ENCODE measurements at places on chromosomes 13 and 19.

DNA sequence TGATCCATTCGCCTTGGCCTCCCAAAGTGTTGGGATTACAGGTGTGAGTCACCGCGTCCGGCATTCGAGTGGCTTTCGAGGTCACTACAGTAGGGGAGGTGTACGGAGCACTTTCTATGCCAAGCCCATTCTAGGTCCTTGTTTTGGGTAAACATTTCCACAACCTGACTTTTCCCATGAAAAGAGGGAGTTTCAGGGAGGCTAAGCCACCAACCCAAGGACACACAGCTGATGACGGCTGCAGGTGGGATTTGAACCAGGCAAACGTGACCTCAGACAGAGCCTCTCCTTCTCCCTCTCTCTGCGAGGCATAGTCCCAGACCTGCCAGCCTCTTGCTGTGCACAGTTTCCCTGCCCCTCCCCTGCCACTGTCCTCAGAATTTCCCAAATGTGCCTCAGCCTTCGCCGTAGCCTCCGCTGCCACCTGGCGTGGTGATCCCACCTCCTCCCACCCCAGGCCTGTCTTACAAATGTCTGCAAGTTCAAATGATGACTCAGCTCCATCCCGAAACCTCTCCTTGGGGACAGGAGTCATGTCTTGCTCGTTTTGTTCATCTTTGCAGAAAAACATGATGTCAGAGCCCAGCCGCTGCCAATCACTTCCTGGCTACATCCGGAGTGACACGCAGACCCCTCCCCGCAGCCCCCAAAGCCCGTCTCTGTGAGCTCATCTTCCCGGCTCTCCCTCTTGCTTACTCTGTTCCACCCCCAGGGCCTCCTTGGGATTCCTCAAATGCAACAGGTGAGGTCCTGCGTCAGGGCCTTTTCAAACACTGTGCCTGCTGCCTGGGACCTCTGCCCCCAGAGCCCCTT lies 6.6 kb upstream of the GADD45B start:
- DNase-seq = no peak
- H3K27me3 ChIP-seq = peaks cover 3% of the 10 kb centered on the region
- H3K36me3 ChIP-seq = no peaks in the 10 kb centered on the region

DNA sequence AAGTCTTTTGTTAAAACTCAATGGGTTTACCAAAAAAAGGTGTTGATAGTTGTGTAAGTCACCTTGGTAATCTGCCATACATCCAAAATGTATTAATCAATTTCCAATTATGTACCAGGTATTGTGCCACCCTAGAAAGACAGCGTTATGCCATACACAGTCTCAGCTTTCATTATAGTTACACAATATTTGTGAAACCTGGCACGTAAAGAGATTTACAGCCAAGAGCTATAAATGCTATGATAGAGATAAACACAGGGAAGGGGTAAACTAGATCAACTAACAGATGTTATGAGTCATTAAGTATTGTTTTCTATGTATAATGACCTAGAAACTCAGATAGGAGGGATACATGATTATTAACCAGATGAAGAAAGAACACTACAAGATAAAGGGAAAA lies 725.6 kb upstream of the SLITRK5 start:
- no peaks in the 10 kb centered on the region for H3K27me3 ChIP-seq
- H3K4me3 ChIP-seq = no peak overlapping the region
- H3K27ac ChIP-seq = no peak overlapping the region
- no peak for DNase-seq
- H3K36me3 ChIP-seq = no peaks in the 10 kb centered on the region

DNA sequence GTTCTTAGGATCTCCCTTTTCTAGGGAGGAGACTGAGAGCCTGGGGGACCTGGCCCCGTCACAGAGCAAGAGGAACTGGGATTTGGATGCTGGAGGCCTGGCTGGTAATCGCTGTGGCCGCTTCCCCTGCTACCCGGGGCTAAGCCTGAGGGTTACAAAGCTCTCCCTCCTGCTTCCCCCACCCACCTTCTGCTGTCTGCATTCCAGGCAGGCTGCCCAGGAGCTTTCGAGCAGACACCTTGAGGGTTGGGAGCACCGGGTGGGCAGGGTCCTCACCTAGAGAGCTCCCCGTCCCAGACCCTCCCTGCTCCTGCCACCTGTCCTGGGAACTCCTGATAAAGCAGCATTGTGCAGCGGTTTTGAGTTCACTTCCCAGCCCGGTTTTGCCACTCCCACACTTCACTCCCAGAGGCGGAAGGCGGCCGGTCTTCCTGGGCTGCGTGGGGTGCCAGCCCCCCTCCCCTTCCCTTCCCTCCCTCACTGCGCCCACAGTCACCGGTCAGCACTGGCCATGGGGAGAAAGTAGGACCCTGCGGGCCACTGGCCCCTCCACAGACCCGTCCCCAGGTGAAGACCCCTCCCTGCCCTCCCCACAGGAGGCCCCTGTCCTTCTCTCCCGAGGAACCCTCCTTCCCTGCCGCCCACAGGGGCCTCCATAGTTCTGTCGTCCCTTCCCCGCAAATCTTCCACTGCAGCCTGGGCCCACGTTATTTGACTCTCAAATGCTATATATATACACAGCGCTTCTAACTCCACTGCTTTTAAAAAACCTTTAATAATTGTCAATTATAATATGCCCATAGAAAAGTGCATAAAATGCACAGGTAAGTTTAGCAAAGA lies 8.1 kb downstream of the PAK4 start:
- no peak overlapping the region for H3K27ac ChIP-seq
- no peak overlapping the region for H3K4me3 ChIP-seq
- no peaks in the 10 kb centered on the region for H3K27me3 ChIP-seq
- DNase-seq = no peak
- peaks cover 12% of the 10 kb centered on the region for H3K4me1 ChIP-seq
- H3K36me3 ChIP-seq = no peaks in the 10 kb centered on the region

GRCh38 chr19:45099467-45100191 lies 6.7 kb downstream of the PPP1R37 start:
- H3K27me3 ChIP-seq = no peaks in the 10 kb centered on the region
- no peaks in the 10 kb centered on the region for H3K36me3 ChIP-seq
- no peak overlapping the region for H3K27ac ChIP-seq
- DNase-seq = no peak
- no peak overlapping the region for H3K4me3 ChIP-seq

DNA sequence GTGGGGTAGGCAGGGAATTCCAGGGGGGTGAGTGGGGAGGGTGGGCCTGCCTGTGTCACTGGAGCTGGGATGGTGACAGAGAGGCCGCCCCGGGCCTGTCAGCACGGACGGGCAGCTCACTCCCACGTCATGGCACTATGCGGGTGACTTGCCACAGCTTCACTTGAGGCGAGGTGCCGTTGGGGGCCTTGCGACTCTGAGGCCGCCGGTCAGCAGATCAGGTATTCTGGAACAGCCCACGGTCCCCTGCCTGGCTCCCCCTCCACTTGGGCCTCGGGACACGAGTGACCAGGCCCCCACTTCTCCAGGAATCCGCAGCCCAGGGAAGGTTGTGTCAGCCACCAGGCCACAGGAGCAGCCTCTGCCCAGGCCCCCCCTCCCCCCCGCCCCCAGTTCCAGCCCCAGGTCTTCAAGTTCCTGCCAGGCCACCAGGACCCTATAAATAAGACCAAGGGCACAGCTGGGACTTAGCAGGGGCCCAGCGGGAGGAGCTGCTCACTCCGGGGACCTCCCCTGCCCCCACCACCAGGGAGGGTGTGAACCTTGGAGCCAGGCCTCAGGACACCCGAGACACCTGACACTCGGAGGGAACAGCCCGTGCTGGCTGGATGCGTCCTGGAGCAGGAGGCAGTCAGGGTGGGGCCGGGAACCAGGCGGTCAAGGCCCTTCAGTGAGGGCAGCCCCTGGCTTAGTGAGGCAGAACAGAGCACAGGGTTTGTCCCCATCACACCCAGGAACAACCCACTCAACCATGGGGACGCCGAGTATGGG lies 2.7 kb upstream of the MIDN start:
- no peaks in the 10 kb centered on the region for H3K27me3 ChIP-seq
- no peak overlapping the region for H3K4me3 ChIP-seq
- DNase-seq = no peak

- DNase-seq = no peak
- no peak overlapping the region for H3K27ac ChIP-seq
- no peaks in the 10 kb centered on the region for H3K36me3 ChIP-seq
Measured at GRCh38 chr13:19083340-19083739, 98.3 kb downstream of the TUBA3C start.

GRCh38 chr13:60288569-60288968 lies 108.5 kb upstream of the TDRD3 start:
- no peak overlapping the region for H3K27ac ChIP-seq
- H3K27me3 ChIP-seq = no peaks in the 10 kb centered on the region
- H3K36me3 ChIP-seq = no peaks in the 10 kb centered on the region
- DNase-seq = no peak
- no peak overlapping the region for H3K4me3 ChIP-seq
- H3K4me1 ChIP-seq = no peaks in the 10 kb centered on the region

- H3K27me3 ChIP-seq = no peaks in the 10 kb centered on the region
- no peak for DNase-seq
- H3K36me3 ChIP-seq = no peaks in the 10 kb centered on the region
- H3K27ac ChIP-seq = no peak overlapping the region
- no peak overlapping the region for H3K4me3 ChIP-seq
Measured at GRCh38 chr19:1349211-1349610, 34.5 kb upstream of the NDUFS7 start.

DNA sequence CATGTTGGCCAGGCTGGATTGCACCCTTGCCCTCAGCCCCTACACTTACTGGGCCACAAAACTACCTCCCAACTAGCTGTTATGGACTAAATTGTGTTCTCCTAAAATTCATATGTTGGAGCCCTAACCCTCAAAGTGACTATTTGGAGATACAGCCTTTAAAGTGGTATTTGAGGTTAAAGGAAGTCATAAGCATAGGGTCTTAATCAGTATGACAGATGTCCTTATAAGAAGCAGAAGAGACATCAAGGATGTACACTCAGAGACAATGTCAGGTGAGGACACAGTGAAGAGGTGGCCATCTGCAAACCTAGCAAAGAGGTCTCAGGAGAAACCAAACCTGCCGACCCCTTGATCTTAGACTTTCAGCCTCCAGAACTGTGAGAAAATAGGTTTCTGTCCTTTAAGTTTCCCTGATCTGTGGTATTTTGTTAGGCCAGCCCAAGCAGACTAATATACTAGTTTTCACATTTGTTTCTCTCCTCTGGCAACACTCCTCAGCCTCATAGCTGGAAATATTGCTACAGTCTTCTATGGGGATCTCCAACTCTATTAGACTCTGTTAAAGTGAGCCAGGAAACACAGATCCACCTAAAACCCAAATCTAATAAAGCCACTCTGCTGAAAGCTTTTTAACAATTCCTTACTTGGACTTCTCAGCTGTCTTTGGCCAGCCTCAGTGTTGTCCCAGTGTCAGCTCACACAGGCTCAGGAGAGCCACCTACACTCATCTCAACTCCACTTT lies 256.5 kb downstream of the TBC1D4 start:
- peaks cover 8% of the 10 kb centered on the region for H3K27me3 ChIP-seq
- H3K36me3 ChIP-seq = no peaks in the 10 kb centered on the region
- DNase-seq = no peak
- no peak overlapping the region for H3K4me3 ChIP-seq

- DNase-seq = no peak
- no peaks in the 10 kb centered on the region for H3K4me1 ChIP-seq
- no peaks in the 10 kb centered on the region for H3K27me3 ChIP-seq
- H3K36me3 ChIP-seq = no peaks in the 10 kb centered on the region
- H3K27ac ChIP-seq = no peak overlapping the region
Measured at GRCh38 chr13:47216176-47216822, 319.4 kb upstream of the HTR2A start.

DNA sequence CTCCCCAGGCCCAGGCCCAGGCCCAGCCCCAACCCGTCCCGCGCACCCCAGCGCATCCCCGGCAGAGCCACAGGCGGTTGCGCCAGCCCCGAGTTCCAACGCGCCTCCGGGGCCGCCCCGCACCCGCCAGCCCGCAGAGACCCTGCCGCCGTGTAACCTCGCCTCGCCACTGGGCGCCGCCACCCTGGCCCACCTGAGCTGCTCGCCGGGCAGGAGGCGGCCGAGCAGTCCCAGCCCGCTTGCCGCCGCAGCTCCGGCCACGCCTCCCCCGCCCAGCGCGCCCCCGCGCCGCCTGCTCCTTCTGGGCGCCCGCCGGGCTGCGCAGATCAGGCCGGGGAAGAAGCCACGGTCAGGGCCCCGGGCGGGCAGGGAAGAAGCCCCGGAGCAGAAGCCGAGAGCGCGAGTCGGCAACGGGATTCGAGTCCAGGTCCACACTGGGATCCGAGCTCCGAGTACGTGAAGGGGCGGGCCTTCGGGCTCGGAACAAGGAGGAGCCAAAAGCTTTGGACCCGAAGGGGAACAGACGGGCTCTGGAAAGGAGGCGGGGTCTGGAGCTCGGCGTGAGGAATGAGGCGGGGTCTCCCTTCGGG lies at the start of gene MBOAT7:
Gene MBOAT7, minus strand, starts transcription at position 436 of the 590 bp plus-strand sequence. CDS start 1,072 bp downstream, outside the sequence.
- H3K4me3 ChIP-seq = peak within 1 kb of the TSS; percentile 89
- H3K27ac ChIP-seq = peak within 1 kb of the TSS; percentile 98
- H3K4me1 ChIP-seq = peaks cover 26% of the 10 kb centered on the region

- H3K4me3 ChIP-seq = no peak overlapping the region
- DNase-seq = no peak
- no peaks in the 10 kb centered on the region for H3K36me3 ChIP-seq
- peaks cover 14% of the 10 kb centered on the region for H3K4me1 ChIP-seq
Measured at GRCh38 chr13:44260336-44260735, 113.3 kb upstream of the SERP2 start.

DNA sequence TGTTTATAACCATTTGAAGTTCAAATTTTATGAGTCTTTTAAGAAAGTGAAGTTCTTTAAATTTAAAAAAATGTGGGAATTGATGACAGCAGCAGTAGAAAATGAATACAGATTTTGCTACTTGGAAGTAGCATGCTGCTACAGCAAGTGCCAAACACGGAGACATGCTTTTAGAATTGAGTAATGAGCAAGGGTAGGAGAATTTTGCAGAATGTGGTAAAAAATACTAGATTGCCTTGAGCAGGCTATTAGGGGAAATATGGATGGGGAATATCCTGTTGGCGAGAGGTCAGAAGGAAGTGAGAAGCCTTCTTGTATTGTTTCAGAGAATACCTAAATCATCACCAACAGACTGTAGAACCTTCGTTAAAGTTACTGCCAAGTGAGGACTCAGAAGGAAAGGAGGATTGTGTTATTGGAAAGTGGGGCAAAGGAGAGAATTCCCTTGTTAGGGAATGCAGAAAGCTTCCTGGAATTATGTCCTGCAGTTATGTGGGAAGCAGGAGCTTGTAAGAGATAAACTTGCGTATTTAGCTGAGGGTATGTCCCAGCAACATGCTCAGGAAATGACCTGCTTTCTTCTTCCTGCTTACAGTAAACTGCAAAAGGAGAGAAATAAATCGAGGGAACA lies 32.4 kb upstream of the OXGR1 start:
- H3K27ac ChIP-seq = no peak overlapping the region
- H3K4me1 ChIP-seq = no peaks in the 10 kb centered on the region
- DNase-seq = no peak
- H3K4me3 ChIP-seq = no peak overlapping the region
- H3K27me3 ChIP-seq = peaks cover 4% of the 10 kb centered on the region
- no peaks in the 10 kb centered on the region for H3K36me3 ChIP-seq

Measured in activated T-helper 2 cell treated with anti-CD3 and anti-CD28 coated beads, Interferon-gamma antibody, Interleukin-2, Interleukin-4, amounts not matched to agents 10 μg/mL and 5 μg/mL and 100 μg/mL, durations not matched to agents 14 hours and 24 hours and 36 hours (primary cell).